Muscle of leg (tissue), 16 donors: ENCODE measurements at places on chromosomes 7 and 10. TPM values are rescaled to one million over a fixed set of nuclear protein-coding genes. Genes with fewer than 3 reads are reported as not detected.

DNA sequence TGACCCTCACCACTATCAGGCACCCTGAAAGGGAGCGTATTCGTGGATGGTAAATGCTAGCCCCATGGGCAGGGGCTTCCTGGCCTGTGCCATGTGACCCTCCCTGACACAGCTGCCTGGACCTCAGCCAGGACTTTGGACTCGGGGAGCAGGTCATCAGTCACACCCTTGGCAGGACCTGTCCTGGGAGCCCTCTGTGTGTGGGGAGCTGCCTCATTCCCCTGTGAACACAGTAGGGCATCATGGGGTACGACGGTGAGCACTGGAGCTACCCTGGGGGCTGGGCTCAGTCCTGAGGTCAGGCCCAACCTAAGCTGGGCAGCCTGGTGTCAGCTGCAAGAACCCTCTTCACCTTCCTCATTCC is 129.3 kb upstream of the FAM20C start:
- H3K4me1 ChIP-seq: peaks cover 56% of the 10 kb centered on the region
- no peak for DNase-seq
- H3K27ac ChIP-seq: no peak overlapping the region
- no peak overlapping the region for H3K4me3 ChIP-seq
- no peaks in the 10 kb centered on the region for H3K36me3 ChIP-seq
- H3K27me3 ChIP-seq: peaks cover 2% of the 10 kb centered on the region

- no peaks in the 10 kb centered on the region for H3K4me1 ChIP-seq
- H3K27me3 ChIP-seq: no peaks in the 10 kb centered on the region
- H3K36me3 ChIP-seq: no peaks in the 10 kb centered on the region
- DNase-seq: peak; percentile 22
- H3K4me3 ChIP-seq: no peak overlapping the region
- H3K27ac ChIP-seq: no peak overlapping the region
These were observed 52.3 kb downstream of the SHTN1 start for GRCh38 chr10:116952729-116953128.

GRCh38 chr7:142807855-142808460 is 37.2 kb downstream of the PRSS2 start:
- DNase-seq: no peak
- H3K4me3 ChIP-seq: no peak overlapping the region
- no peaks in the 10 kb centered on the region for H3K36me3 ChIP-seq
- H3K27me3 ChIP-seq: peaks cover 5% of the 10 kb centered on the region
- peak overlapping the region; percentile 1 for H3K27ac ChIP-seq
- no peaks in the 10 kb centered on the region for H3K4me1 ChIP-seq

- peaks cover 60% of the 10 kb centered on the region for H3K4me1 ChIP-seq
- H3K27ac ChIP-seq: no peak overlapping the region
These were observed 200.6 kb downstream of the DIP2C start for GRCh38 chr10:488933-489215.

GRCh38 chr10:28566458-28567015 is 33.6 kb downstream of the WAC start:
- H3K27me3 ChIP-seq: no peaks in the 10 kb centered on the region
- peaks cover 2% of the 10 kb centered on the region for H3K4me1 ChIP-seq
- no peak overlapping the region for H3K27ac ChIP-seq
- no peak overlapping the region for H3K4me3 ChIP-seq
- DNase-seq: peak; percentile 66

- H3K27me3 ChIP-seq: no peaks in the 10 kb centered on the region
- H3K4me1 ChIP-seq: no peaks in the 10 kb centered on the region
- no peak overlapping the region for H3K27ac ChIP-seq
- H3K4me3 ChIP-seq: no peak overlapping the region
These were observed 70.5 kb upstream of the SP4 start for GRCh38 chr7:21357151-21358097.

GRCh38 chr7:155850766-155851678 is 38.8 kb upstream of the SHH start:
- H3K4me1 ChIP-seq: peaks cover 5% of the 10 kb centered on the region
- no peak overlapping the region for H3K27ac ChIP-seq
- H3K4me3 ChIP-seq: no peak overlapping the region
- peaks cover 11% of the 10 kb centered on the region for H3K27me3 ChIP-seq
- no peaks in the 10 kb centered on the region for H3K36me3 ChIP-seq

DNA sequence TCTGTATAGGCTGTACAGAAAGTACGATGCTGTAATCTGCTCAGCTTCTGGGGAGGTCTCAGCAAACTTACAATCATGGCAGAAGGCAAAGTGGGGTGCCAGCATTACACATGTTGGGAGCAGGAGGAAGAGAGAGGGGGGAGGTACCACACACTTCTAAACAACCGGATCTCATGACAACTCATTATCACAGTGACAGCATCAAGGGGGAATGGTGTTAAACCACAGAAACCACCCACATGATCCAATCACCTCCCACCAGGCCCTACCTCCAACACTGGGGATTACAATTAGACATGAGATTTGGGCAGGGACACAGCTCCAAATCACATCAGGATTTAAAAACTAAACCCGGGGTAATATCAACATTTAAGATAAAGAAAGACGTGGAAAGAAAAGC is 468.8 kb upstream of the AUTS2 start:
- H3K36me3 ChIP-seq: no peaks in the 10 kb centered on the region
- H3K4me3 ChIP-seq: no peak overlapping the region
- H3K4me1 ChIP-seq: no peaks in the 10 kb centered on the region
- H3K27me3 ChIP-seq: peaks cover 3% of the 10 kb centered on the region
- DNase-seq: no peak

DNA sequence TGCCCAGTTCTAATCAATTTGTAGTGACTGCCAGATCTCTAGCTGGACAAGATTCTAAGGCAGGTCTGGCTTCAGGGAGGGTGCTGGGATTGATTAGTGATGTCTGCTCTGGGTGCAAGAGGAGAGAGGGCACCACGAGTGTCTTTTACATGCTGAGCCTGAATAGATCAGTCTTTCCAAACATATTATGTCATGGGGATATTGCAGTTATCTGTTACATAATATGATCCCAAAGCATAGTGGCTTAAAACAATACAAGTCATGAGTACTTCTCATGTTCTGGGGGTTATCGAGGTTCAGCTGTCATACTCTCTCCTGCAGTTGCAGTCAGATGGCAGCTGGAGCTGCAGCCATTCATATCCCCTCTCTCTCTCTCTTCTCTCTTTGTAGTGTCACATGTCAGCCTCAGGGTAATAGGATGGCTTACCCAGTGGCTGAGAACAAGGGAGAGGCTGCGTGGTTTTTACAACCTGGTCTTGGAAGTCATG is 26.0 kb downstream of the SLC29A3 start:
- H3K27ac ChIP-seq: no peak overlapping the region
- no peak overlapping the region for H3K4me3 ChIP-seq
- peaks cover 2% of the 10 kb centered on the region for H3K36me3 ChIP-seq

GRCh38 chr7:129536323-129536722 is 34.0 kb downstream of the SMKR1 start:
- DNase-seq: no peak
- no peak overlapping the region for H3K27ac ChIP-seq
- no peaks in the 10 kb centered on the region for H3K27me3 ChIP-seq
- H3K4me3 ChIP-seq: no peak overlapping the region

DNA sequence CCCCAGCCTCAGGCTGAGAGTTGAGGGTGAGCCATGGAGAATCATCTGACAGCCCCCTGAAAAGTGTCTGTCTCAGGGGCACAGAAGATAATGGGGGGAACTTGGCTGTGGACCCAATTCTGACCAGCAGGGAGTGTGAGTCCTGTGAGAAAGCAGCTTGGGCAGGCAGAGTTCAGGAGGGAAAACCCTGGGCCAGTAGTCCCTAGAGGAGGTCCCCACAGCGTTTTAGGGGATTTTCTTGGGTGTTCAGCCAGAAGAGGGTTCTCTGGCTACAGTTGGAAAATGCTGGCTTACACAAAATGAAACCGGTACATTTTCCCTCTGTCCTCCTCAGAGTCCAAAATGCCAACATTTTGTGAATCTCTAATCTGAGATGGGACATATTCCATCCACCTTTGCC is 35.8 kb upstream of the TRIM8 start:
- H3K36me3 ChIP-seq: peaks cover 26% of the 10 kb centered on the region
- no peak for DNase-seq
- H3K4me3 ChIP-seq: no peak overlapping the region
- no peak overlapping the region for H3K27ac ChIP-seq
- H3K4me1 ChIP-seq: peaks cover 30% of the 10 kb centered on the region
- no peaks in the 10 kb centered on the region for H3K27me3 ChIP-seq

GRCh38 chr10:31677195-31678138 is 251.2 kb downstream of the ARHGAP12 start:
- no peaks in the 10 kb centered on the region for H3K36me3 ChIP-seq
- peaks cover 27% of the 10 kb centered on the region for H3K4me1 ChIP-seq
- no peaks in the 10 kb centered on the region for H3K27me3 ChIP-seq
- peak overlapping the region; percentile 92 for H3K27ac ChIP-seq

- no peak overlapping the region for H3K27ac ChIP-seq
- H3K4me1 ChIP-seq: peaks cover 17% of the 10 kb centered on the region
- no peaks in the 10 kb centered on the region for H3K36me3 ChIP-seq
- peaks cover 6% of the 10 kb centered on the region for H3K27me3 ChIP-seq
These were observed 55.9 kb upstream of the MXI1 start for GRCh38 chr10:110151467-110151866.

GRCh38 chr7:6020371-6021286 is 10.5 kb upstream of the ANKRD61 start:
- peaks cover 10% of the 10 kb centered on the region for H3K4me1 ChIP-seq
- H3K27me3 ChIP-seq: no peaks in the 10 kb centered on the region
- H3K36me3 ChIP-seq: peaks cover 83% of the 10 kb centered on the region
- H3K4me3 ChIP-seq: no peak overlapping the region

DNA sequence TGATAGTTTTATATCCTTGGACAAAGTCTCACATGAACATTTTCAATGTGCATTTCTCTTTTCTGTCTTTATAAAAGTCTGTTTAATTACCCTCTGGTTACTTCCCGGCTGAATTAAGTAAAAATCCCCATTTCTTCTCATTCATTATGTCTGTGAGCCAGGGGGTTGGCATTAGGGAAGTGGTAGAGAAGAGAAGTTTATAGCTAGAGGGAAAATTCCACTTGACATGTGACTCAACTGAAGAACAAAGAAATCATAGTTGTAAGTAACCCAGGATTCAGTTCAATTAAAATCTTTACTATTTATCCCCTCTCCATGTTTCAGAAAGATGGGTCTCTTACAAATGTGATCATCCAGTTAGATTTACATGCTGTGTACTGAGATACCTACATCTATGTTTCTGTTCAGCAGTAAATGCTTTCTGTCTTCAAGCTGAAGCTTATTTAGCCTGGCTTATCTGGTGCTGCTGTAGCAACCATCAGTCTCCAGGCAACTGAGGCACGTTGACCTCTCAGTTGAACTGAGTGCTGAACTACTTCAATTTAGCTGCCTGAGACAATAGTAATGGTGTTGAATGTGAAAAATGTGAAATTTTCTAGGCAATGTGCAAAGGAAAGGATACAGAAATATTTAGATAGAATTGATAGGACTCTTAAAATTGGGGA is 181.6 kb downstream of the MLLT10 start:
- no peaks in the 10 kb centered on the region for H3K27me3 ChIP-seq
- DNase-seq: no peak
- peaks cover 5% of the 10 kb centered on the region for H3K36me3 ChIP-seq
- peaks cover 2% of the 10 kb centered on the region for H3K4me1 ChIP-seq
- H3K4me3 ChIP-seq: no peak overlapping the region

- peaks cover 5% of the 10 kb centered on the region for H3K36me3 ChIP-seq
- no peak overlapping the region for H3K4me3 ChIP-seq
- no peaks in the 10 kb centered on the region for H3K27me3 ChIP-seq
These were observed 4.5 kb upstream of the MICALL2 start for GRCh38 chr7:1463676-1464223.

GRCh38 chr7:18366394-18366793 is 129.2 kb upstream of the HDAC9 start:
- no peaks in the 10 kb centered on the region for H3K36me3 ChIP-seq
- DNase-seq: no peak
- H3K4me1 ChIP-seq: peaks cover 3% of the 10 kb centered on the region
- no peak overlapping the region for H3K4me3 ChIP-seq
- no peak overlapping the region for H3K27ac ChIP-seq

DNA sequence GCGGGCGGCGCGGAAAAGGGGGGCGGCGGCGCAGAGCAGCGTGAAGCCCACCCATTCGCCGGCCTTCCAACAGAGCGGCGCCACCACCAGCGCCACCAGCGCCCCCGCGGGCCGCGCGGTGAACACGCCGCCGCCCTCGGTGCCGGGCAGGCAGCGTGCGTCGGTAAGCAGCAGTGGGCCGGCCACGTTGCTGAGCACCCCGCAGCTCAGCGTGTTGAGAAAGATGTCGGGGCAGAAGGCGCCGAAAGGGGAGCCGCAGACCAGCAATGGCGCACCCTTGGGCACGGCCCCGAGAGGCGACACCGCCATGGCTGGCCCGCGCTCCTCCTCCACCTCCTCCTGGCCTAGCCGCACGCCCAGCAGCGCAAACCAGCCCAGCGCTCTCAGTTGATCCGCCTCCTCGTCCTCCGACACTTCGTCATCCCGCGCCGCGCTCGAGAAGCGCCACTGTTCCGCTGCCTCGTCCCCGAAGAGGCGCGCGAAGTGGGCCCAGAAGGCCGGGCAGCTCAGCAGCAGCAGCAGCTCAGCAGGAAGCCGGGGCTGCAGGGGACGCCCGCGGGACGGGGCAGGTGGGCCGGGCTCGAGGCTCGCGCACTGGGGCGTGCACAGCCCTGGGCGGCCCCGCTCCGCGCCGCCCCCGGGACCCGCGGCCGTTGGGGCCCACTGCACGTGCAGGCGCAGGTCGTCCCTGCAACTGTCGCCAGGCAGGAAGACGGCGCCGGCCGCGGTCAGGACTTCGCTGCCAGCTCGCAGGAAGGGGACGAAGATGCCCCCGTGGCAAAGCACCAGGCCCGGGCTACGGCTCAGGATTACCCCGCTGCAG is 623 bp downstream of the TYSND1 start:
- peaks cover 18% of the 10 kb centered on the region for H3K4me1 ChIP-seq
- H3K27me3 ChIP-seq: no peaks in the 10 kb centered on the region
- H3K4me3 ChIP-seq: peak overlapping the region; percentile 78
- peak overlapping the region; percentile 99 for H3K27ac ChIP-seq
- peak; percentile 71 for DNase-seq

- peak overlapping the region; percentile 89 for H3K27ac ChIP-seq
- H3K27me3 ChIP-seq: no peaks in the 10 kb centered on the region
- peak; percentile 90 for DNase-seq
- peaks cover 16% of the 10 kb centered on the region for H3K4me1 ChIP-seq
- H3K36me3 ChIP-seq: no peaks in the 10 kb centered on the region
- peak overlapping the region; percentile 60 for H3K4me3 ChIP-seq
These were observed 1.4 kb downstream of the MAGI2 start for GRCh38 chr7:79452032-79452494.

GRCh38 chr10:127968027-127968441 is 61.1 kb downstream of the PTPRE start:
- H3K4me1 ChIP-seq: no peaks in the 10 kb centered on the region
- no peaks in the 10 kb centered on the region for H3K27me3 ChIP-seq
- no peak overlapping the region for H3K4me3 ChIP-seq

GRCh38 chr7:158468181-158468580 is 119.4 kb downstream of the PTPRN2 start:
- H3K27ac ChIP-seq: no peak overlapping the region
- no peak for DNase-seq
- H3K4me1 ChIP-seq: peaks cover 5% of the 10 kb centered on the region
- H3K4me3 ChIP-seq: no peak overlapping the region
- H3K27me3 ChIP-seq: peaks cover 2% of the 10 kb centered on the region
- no peaks in the 10 kb centered on the region for H3K36me3 ChIP-seq

Gene PLPP4
- 0.14 TPM for polyA plus RNA-seq

Gene ALOX5
- polyA plus RNA-seq: 1.6 TPM

Gene TNRC18
- 37.5 TPM for polyA plus RNA-seq

Gene TMEM140
- polyA plus RNA-seq: 12.5 TPM
